Progenitor cell of endocrine pancreas (in vitro differentiated cells): ENCODE measurements at places on chromosomes 3 and 15.

- no peak for DNase-seq
Observed at GRCh38 chr15:78642331-78642730, 1.3 kb upstream of the CHRNB4 start.

DNA sequence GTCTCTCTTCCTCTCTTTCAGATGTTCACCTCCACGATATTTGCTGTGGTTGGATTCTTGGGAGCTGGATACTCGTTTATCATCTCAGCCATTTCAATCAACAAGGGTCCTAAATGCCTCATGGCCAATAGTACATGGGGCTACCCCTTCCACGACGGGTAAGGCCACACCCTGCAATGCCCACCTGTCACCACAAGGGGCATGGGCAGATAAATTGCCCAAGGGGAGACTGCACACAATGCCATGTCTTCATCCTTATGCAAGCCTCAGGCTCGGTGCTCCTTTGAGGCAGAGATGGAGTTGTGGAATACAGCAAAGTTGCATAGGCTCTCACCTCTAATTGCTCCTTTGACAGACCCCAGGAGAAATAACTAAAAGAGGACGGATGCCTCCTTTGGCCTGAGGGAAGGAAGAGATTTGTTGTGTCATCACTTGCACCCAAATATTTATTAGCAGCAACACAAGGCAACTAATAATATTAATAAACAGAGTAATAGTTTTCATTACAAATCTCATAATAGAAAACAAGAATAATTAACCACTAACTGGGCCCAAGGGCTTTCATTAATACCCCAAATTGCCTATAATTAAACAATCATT, 13.2 kb downstream of the TM4SF4 start:
- peak; percentile 18 for DNase-seq

GRCh38 chr3:27696906-27697305, 25.2 kb downstream of the EOMES start:
- no peak for DNase-seq

DNA sequence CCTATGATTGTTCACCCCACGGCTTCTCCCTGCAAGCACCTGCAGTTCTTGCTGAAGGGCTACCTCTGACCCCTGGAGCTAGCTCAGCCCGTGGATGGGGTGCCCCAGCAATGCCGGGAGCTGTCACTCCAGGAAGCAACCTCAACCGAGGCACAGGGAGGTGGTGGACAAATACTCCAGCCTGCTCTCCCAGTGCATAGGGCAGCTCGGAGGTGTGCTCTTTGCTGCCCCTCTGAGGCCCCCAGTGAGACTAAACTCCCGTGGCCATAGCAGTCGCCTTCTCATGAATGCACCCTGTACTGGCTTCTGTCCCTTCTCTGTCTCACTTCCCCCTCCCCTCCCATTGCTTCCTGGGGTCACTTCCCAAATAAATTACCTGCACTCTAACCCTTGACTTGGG, 48.5 kb downstream of the LINGO1 start:
- no peak for DNase-seq

DNA sequence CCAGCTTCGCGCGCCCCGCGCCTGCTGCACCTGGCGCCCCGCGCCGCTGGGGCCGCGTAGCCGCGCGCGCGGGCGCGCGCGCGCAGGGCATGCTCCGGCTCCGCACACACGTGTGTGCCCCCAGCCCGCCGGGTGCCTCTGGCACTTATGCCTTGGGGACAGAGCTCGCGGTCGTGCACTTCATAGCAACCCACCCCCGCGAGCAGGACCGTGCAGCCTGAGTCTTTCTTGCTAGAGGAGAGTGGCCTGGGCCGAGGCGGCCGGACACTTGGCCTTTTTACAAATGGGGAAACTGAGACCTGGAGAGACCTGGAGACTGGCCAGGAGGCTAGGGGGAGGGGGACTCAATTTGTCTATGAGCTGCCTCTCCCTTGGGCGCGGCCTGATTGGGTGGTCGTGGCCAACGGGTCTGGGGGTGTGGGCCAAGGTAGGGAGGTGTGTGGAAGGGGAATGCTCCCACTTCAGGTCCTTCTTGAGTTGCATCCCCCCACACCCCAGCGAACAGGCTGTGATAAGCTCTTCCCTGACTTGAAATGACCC, 562 bp downstream of the NBEAL2 start:
- DNase-seq: no peak

DNA sequence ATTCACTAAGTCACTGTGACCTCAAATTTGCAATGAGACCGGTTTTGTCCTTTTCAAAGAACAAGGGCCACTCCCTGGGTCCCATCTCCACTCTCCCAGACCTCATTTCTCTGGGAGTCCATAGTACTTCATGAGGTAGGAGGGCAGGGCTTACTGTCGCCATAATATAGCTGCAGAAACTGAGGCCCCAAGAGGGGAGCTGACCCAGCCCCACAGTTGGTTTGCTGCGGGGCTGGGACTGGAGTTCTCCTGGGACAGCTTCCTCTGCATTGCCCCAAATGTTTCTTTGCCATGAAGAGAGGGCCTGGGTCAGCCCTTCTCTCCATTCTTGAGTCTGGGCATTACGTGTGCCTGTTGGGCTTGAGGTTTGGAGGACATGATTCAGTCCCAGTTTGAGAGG, 60.1 kb downstream of the ITGA11 start:
- DNase-seq: no peak

GRCh38 chr3:13561967-13562366, 13.0 kb downstream of the FBLN2 start:
- DNase-seq: no peak

DNA sequence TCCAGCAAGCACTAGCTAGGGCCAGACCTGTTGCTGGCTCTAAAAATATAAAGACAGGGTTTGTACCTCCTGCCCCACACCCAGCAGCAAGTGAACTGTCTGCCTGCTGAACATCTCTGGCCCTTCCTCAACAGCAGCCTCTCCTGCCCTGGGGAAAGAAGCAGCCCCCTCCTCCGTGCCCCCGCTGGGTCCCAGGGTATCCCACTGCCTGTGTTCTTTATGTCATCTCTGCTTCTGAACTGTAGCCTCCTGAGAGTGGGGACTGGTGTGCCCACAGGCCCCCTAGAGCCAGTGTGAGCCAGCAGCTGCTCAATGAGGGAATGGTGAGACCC, 54.5 kb downstream of the ACAD9 start:
- no peak for DNase-seq

DNA sequence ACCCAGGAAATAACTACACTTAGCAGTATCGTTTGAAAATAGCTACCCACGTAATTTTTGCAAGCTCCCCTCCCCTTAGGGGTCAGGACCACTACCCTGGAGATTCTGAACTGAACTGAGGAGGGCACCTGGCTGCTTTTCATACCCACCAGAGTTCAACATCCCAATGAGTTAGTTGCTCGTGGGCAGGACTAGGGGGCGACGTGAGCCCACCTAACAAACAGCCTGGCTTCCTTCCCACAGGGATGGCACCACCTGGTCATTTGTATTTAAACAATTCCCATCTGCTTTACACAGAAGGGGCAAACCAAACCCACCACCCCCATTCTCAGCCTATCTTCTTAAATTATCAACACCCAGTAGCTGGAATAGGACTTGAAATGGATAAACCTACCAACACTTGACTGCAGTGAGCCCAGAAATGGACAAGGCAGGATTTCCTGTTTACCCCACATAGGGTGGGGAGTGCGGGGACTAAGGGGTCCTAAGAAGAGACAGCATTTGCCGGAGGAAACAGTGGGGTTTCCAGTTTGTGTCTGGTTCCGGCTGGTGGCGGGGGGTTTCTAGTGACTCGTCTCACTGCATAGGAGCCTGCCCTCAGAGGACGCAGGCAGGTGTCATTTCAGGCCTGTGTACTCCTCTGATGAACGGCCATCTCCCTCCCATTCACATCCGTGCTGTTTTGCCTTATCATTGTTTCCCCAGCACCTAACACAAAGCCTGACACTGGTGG, 11.6 kb upstream of the VGLL4 start:
- DNase-seq: no peak

- DNase-seq: no peak
Observed at GRCh38 chr3:78879295-78879860, 888.4 kb downstream of the ROBO1 start.

GRCh38 chr3:186220365-186220764, 111.5 kb upstream of the ETV5 start:
- DNase-seq: no peak

- DNase-seq: no peak
Observed at GRCh38 chr3:17674082-17674686, 68.2 kb downstream of the TBC1D5 start.

DNA sequence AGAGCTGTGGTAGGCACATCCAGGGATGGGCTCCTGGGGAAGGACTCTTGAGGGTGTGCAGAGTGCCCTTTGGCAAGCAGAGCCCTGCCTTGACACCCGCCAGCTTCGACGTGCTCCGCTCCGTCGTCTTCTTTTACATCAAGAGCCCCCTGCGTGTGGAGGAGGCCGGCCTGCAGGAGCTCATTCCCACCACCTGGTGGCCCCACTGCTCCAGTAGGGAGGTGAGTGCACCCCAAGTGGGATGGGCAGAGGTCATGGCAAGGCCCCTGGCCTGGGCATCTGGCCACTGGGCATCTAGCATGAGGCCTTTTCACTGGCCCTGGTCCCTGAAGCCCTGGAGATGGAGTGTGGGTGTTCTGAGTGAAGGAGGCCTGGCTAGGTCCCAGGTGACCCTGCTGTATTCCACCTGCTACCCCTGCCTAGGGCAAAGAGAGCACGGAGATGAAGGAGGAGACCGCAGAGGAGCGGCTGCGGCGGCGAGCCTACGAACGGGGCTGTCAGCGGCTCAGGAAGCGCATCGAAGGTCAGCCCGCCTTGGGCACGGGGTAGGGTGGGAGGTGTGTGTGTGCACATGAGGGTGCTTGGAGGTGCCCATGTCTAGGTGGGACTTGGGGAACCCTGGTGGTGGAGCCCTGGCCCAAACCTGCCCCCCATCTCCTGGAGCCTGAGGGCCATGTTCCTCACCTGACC, 12.2 kb downstream of the RNF123 start:
- no peak for DNase-seq

GRCh38 chr15:70715840-70716485, 47.4 kb downstream of the UACA start:
- no peak for DNase-seq

DNA sequence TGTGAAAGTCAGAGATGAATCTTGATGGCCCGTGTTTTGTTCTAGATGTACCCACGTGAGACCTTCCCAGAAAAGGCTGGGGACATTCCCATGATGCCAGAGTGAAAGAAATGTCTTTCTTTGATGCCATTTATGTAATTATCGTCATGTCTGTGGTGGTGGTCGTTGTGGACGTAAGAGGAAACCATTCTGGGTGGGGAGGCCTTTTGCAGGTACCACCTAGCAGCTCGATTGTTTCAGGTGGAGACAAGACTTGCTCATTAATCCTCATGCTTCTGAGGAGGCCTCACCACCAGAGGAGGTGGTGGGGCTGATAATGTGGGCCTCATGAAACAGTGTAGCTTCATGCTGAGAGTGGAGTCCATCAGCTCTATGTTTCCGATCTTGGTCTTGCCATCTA, 58.1 kb upstream of the USP3 start:
- DNase-seq: no peak

DNA sequence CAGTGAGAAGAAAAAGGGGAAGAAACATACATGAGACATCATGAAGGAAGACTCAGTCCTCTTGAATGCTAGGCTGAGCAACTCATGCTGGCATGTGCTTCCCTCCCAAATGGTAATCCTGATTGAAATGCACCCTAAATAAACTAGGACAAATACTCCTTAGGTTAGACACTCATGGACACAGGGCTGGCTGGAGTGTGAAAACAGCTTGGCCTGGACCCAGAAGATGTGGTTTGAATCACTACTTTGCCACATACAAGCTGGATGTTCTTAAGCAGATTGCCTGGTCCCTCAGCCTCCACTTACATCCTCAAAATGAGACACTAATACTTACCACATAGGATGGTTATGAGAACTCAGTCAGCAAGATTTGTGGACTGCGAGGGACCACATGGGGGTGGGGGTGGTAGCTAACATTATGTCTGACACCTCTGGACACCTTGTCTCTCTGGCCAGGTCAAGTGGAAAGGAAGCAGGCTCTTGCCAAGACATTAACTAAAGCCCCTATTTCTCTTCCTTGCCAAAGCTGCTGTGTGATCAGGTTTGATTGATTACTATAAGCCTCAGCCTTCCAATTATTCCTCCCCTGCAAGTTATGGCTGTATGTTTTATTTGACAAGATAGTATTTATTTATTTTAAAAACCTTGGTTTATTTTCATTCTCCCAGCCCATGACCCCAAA, 138.9 kb upstream of the SLC7A14 start:
- no peak for DNase-seq

- DNase-seq: no peak
Observed at GRCh38 chr15:41990691-41991090, 18.3 kb upstream of the EHD4 start.

GRCh38 chr15:55003965-55004873, 192.5 kb downstream of the RSL24D1 start:
- DNase-seq: no peak

DNA sequence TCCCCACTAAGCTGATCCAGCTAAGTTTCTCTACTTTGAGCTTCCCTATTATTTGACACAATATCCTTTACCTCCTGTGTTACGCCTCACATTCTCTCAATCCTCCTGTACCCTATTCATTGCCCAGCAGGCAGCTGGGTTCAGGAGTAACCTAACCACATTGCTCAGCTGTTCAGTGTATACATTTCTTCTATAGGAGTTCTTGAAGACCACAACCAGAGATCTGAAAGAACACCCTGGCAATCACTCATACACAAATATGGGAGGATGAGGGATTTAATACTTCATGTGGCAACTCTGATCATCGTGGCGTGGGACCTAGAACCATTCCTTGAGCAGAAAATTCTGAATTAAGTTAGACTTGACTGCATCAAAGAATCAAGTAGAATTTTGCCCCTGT, 346.8 kb upstream of the ARPP21 start:
- DNase-seq: no peak

GRCh38 chr15:42267286-42267685, 5.7 kb upstream of the GANC start:
- DNase-seq: no peak

GRCh38 chr15:64521726-64522164, 61.4 kb downstream of the ZNF609 start:
- no peak for DNase-seq

- no peak for DNase-seq
Observed at GRCh38 chr3:114639171-114639570, 345.3 kb downstream of the TIGIT start.

- DNase-seq: no peak
Observed at GRCh38 chr3:156793851-156794250, 32.3 kb upstream of the LEKR1 start.

GRCh38 chr15:44427756-44428724, 611 bp downstream of the CTDSPL2 start:
- DNase-seq: no peak

- no peak for DNase-seq
Observed at GRCh38 chr3:195059471-195060216, 211.3 kb downstream of the XXYLT1 start.

GRCh38 chr15:46297766-46298165, 662.9 kb downstream of the SQOR start:
- no peak for DNase-seq
